ENCODE measurements at places on chromosomes 7 and 10.

DNA sequence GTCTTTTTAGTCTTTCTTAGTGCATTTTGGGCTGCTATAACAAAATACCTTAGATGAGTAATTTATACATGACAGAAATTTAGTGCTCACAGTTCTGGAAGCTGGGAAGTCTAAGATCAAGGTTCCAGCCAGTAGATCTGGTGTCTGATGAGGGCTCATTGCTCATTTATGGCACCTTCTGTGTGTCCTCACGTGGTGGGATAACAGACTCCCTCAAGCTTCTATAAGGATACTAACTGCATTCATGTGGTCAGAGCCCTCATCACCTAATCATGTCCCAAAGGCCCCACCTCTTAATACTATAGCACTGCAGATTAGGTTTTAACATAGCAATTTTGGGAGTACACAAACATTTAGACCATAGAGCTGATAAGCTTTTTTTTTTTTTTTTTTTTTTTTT, 80.4 kb downstream of the ZNRF2 start:
- no peak for DNase-seq

DNA sequence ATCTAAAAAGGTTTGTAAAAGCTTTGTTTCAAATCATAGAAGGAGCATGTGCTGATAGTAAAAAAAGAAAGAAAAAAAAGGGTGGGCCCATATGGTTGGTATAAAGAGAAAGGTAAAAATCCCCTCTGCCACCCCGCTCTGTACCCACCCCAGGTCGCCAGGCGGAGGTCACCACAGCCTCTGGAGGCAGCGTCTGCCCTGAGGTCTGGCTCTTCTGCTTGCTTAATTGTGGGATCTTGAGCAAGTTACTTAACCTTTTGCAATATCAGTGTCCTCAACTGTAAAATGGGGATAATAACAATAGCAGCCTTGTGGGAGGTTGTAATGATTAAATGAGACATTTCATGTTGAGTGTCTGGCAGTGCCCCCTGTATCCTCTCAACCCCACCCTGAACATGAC, 10.7 kb upstream of the PCBD1 start:
- no peak for DNase-seq

GRCh38 chr7:52512656-52513055, 522.8 kb upstream of the POM121L12 start:
- no peak for DNase-seq

DNA sequence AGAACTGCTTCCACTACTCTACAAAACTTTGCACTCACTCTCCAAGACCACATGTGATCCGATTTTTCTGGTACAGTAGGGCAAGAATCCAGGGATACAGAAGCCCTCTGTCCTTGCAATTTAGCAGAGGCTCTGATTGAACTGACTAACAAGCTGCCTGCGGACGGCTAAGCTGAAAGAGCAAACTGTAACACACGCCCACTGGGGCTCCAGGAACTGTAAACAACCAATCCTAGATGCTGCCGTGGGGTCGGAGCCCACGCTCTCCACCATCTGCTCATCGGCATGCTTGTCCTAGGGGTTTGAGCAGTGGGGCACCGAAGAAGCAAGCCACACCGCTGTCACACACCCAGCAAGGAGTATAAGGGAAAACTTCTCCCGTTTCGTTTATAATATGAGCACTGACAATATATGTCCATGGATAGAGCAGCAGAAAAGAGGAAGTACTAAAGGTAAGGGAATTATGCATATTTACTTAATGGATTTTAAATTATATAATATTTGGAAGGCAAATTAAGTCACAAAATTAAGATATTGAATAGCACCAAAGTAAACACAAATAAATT, 634.4 kb upstream of the POT1 start:
- no peak for DNase-seq

DNA sequence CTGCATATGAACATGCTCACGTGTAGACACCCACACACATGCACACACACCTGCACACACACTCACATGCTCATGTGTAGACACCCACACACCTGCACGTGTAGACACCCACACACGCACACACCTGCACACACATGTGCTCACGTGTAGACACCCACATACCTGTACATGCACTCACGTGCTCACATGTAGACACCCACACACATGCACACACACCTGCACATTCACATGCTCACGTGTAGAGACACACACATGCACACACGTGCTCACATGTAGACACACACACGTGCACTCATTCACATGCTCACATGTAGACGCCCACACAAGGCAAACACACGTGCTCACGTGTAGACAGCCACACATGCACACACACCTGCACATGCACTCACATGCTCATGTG, 275.8 kb downstream of the PTPRN2 start:
- DNase-seq: no peak

GRCh38 chr7:155195939-155196523, 101.6 kb upstream of the INSIG1 start:
- DNase-seq: no peak

- DNase-seq: no peak
These were observed 361.4 kb downstream of the KIF20B start for GRCh38 chr10:90062786-90063185.

DNA sequence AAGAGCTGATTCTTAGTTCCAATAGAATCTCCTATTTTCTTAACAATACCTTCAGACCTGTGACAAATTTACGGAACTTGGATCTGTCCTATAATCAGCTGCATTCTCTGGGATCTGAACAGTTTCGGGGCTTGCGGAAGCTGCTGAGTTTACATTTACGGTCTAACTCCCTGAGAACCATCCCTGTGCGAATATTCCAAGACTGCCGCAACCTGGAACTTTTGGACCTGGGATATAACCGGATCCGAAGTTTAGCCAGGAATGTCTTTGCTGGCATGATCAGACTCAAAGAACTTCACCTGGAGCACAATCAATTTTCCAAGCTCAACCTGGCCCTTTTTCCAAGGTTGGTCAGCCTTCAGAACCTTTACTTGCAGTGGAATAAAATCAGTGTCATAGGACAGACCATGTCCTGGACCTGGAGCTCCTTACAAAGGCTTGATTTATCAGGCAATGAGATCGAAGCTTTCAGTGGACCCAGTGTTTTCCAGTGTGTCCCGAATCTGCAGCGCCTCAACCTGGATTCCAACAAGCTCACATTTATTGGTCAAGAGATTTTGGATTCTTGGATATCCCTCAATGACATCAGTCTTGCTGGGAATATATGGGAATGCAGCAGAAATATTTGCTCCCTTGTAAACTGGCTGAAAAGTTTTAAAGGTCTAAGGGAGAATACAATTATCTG, 1.6 kb downstream of the LRRTM3 start:
- no peak for DNase-seq

- DNase-seq: no peak
These were observed 101.5 kb upstream of the PRSS1 start for GRCh38 chr7:142647749-142648148.

- DNase-seq: no peak
These were observed 321.2 kb downstream of the PTPRN2 start for GRCh38 chr7:158266426-158266816.

Data from CD4-positive, alpha-beta T cell treated with Interferon gamma for 1 hour (primary cell).